ENCODE measurements at places on chromosomes 3 and 15. TPM values are rescaled to one million over a fixed set of nuclear protein-coding genes. Genes with fewer than 3 reads are reported as not detected.

The SNRK gene
- 137 TPM for total RNA-seq

The ANKUB1 gene
- total RNA-seq, result not detected

The CACNA2D2 gene
- 0.10 TPM for total RNA-seq

The DNAJA4 gene
- total RNA-seq, result 10.2 TPM

The ZNF660 gene
- 0.88 TPM for total RNA-seq

The DCLK3 gene
- total RNA-seq, result not detected

The PIF1 gene
- 7.5 TPM for total RNA-seq

The SHC4 gene
- total RNA-seq, result 2.8 TPM

The TRIM59 gene
- 7.1 TPM for total RNA-seq

The TTLL13 gene
- total RNA-seq, result not detected

The IGDCC3 gene
- not detected for total RNA-seq

The NECTIN3 gene
- 36.0 TPM for total RNA-seq

The GOLGA8R gene
- 1.5 TPM for total RNA-seq

The ATP13A5 gene
- total RNA-seq, result not detected

The PTPRG gene
- total RNA-seq, result 30.5 TPM

The SLC25A36 gene
- total RNA-seq, result 44.5 TPM

The LRRK1 gene
- total RNA-seq, result 11.2 TPM

The CORO2B gene
- total RNA-seq, result 10.9 TPM

The MAN2A2 gene
- total RNA-seq, result 54.5 TPM

The CCPG1 gene
- 48.8 TPM for total RNA-seq

The PDE8A gene
- 24.3 TPM for total RNA-seq

The DZIP1L gene
- total RNA-seq, result 3.5 TPM

The PLCL2 gene
- 13.1 TPM for total RNA-seq

The DUOXA2 gene
- not detected for total RNA-seq

The CYP1A1 gene
- 3.7 TPM for total RNA-seq

The STAB1 gene
- 277 TPM for total RNA-seq

The VGLL3 gene
- 1.1 TPM for total RNA-seq

The PLSCR5 gene
- total RNA-seq, result not detected

The ACTC1 gene
- total RNA-seq, result not detected

The ARRDC4 gene
- 8.0 TPM for total RNA-seq

The GHSR gene
- total RNA-seq, result not detected

The ARMC8 gene
- total RNA-seq, result 26.7 TPM

The TNK2 gene
- total RNA-seq, result 19.6 TPM

The ATP8B4 gene
- total RNA-seq, result not detected

The EPHB3 gene
- 0.19 TPM for total RNA-seq

The CYP8B1 gene
- total RNA-seq, result not detected

The SH2D7 gene
- total RNA-seq, result not detected

The PRRT3 gene
- 3.6 TPM for total RNA-seq

The NISCH gene
- total RNA-seq, result 113 TPM

The SNX22 gene
- not detected for total RNA-seq

The PIERCE2 gene
- 0.29 TPM for total RNA-seq

The HIGD1A gene
- 118 TPM for total RNA-seq

The HESX1 gene
- total RNA-seq, result 1.0 TPM

The CHRM5 gene
- total RNA-seq, result not detected

The PRKCI gene
- total RNA-seq, result 21.0 TPM

The DNAH1 gene
- 3.2 TPM for total RNA-seq

The FGF7 gene
- total RNA-seq, result 0.64 TPM

The CD200 gene
- 0.92 TPM for total RNA-seq

The TMEM207 gene
- total RNA-seq, result not detected
